NCI-H1436 (cell line): ENCODE measurements at places on chromosomes 7 and 10.

GRCh38 chr10:63670291-63670898 is 149.2 kb downstream of the REEP3 start:
- no peak for DNase-seq

GRCh38 chr10:61588770-61589211 is 73.9 kb upstream of the CABCOCO1 start:
- DNase-seq = no peak

DNA sequence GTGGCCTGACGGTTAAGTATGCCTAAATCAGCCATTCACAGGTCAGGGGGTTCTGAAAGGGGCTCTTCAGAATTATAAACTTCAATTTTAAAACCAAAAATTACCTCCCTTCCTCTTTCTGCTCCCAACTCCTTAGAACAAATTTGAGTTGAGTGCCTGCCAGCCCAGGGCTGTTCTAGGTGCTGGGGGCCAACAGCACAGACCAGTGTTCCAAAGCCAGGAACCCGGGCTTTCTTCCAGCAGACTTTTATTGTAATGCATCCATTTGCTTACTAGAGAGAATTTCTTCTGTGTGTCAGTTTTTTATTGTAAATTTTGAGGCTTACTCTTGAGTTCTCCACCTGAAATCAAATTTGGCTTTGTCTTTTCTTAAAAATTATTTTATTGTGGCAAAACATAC is 238.5 kb downstream of the CACNB2 start:
- no peak for DNase-seq

DNA sequence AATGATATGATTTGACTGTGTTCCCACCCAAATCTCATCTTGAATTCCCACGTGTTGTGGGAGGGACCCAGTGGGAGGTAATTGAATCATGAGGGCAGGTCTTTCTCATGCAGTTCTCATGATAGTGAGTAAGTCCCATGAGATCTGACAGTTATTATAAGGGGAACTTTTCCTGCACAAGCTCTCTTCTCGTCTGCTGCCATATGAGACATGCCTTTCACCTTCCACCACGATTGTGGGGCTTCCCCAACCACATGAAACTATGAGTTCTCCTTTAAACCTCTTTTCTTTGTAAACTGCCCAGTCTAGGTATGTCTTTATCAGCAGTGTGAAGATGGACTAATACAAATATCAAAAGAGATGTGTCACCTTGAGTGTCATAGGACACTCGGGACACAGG is 502.7 kb upstream of the PODXL start:
- DNase-seq = no peak

DNA sequence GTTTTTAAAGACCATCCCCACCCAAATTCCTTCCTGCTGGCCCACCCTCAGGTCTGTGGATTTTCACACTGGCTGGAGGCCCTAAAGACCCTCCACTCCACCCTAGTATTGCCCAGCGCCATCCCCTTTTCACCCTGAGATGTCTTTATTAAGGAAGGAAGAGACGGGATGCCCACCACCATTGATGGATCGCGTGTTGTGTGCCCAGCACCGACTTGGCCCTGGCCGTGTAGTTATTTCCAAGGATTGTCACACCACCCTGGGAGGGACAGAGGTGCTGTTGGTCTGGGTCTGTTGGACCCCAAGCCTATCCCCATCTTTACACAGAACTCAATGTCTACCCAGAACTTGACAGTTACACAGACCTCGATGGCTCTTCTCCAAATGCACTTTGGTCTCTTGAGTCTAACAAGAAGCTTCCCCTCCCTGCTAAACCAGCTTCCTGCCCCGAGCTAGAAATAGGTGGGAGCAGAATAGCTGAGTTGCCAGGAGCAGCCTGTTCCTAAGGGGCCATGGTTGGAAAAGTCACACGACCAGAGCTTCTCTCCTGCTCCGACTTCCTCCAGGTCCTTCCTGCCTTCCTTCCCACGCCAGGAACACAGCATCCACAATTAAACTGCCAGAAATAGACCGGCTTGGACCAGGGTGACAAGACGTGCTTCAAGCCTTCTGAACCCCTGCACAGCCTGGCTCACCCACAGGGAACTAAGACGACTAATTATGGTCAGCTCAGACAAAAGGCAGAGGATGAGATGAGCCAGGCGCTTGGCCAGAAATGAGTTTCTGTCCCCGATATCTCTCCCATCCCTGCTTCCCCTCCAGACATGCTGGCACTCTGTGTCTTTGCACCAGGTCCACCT is 139.5 kb upstream of the CHST15 start:
- no peak for DNase-seq

DNA sequence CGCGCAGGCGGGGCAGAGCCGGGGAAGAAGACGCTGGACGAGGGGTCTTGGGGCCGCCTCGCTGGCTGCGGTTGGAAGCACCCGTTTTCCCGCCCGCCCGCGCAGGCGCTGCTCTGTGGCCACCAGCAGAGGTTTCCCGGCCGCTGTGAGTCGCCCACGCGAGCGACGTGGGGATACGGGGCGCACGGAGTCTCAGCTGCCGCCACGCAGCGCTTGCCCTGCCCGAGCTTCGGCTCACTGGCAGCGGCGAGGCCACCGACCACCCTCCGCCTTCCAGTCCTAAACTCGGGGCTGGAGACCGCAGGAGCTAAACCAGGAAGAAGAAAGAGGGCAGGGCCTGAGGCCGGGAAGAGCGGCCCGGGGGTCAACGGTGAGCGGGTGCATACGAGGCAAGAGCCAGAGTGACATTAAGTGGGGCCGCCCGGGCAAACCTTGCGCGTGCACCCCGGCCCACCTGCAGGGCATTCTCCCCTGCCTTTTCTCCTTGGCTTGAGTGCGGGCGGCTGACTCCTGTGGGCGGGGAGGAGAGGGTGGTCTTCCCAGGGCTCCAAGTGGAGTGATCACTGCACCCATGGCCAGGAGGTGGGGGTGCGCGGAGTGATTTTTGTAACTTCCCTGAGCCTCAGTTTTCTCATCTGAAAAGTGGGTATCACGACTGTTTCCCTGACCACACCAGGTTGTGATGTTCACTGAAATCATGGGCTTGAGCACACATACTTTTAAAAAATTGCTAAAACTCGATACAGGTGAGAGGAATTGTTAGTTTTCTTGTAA is 7.1 kb upstream of the EMX2 start:
- DNase-seq = no peak

GRCh38 chr10:132708441-132708840 is 77.5 kb downstream of the NKX6-2 start:
- DNase-seq = no peak

- no peak for DNase-seq
Measured at GRCh38 chr7:16347066-16347826, 74.1 kb downstream of the CRPPA start.

DNA sequence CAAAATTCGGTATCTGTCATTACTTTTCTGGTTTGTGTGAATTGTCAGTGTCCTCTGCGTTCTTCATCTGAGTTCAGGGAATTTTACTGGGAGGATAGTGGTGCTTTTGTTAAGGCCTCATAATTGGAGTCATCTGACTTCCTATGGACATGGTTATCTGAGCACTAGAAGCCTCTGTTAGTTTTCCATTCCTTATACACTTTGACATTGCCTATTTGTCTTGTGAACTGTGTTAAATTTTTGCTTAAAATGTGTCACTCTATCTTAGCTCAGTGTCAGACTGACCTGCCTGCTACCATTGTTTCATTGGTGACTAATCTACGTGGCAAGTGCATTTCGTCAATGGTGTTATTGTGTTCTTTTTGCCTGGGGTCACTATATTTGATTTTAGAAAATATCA is 253.3 kb downstream of the SEMA3A start:
- DNase-seq = no peak

DNA sequence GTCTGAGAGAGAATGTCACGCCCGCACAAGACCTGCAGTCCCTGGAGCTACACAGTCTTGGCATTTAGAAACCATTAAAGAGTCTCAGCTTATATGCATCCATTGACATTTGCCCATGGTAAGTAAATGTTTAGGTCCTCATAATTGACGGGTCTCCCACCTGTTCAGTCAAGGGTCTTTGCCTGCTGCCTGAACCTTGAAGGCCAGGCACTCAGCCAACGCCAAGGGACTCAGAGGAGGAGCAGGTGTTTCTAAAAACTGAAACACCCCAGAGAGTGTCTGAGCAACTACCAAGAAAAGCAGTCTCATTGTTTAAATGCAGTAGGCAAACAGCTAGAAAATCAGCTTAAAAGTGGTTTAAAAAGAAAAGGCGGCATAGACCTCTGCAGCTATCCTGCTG is 264.7 kb upstream of the AKR1E2 start:
- peak; percentile 46 for DNase-seq

DNA sequence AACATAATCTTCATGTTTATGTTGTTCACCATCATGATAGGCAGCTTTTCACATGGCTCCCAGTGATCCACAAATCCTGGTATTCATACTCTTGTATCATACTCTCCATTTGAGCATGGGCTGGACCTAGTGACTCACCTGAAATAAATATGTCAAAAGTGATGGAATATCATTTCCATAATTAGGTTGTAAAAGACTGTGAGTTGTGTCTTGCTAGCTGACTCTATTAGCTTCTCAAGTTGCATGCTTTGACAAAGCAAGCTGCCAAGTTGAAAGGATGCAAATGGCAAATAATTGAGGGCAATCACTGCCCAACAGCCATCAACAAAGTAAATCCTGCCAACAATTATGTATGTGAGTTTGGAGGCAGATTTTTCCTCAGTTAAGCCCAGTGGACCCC is 300.4 kb downstream of the AHR start:
- DNase-seq = peak; percentile 49

GRCh38 chr7:99720800-99721595 is 14.0 kb downstream of the CYP3A7 start:
- DNase-seq = no peak

GRCh38 chr7:44959433-44959951 is 19.3 kb downstream of the MYO1G start:
- DNase-seq = no peak

DNA sequence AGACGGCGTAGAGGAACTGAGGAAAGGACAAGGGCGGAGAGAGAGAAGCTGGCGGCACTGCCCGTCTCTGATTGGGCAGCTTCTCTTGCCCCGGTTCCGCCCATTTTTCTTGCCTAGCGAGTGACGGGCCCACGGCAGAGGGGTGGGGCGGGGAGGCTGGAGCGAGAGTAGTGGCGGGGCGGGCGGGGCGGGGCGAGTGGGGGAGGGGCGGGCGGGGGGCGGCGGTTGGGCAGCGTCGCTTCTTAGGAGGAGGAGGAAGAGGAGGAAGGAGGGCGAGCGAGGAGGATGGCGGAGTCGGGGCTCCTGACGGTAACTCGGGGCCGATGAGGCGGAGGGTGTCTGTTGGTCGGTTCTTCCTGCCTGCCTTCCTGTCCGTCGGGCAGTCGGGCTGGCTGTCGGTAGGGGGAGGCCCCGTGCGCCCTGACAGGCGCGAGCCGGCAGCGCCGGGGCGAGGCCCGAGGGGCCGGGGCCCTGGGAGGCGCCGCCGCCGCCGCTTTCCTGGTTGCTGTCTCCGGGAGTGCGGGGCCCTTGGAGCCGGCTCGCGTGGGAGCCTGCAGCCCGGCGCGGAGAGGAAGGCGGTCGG is at the start of gene SHOC2:
Gene SHOC2 (plus strand): TSS at position 256 of the 583 bp plus-strand sequence. CDS start 44,755 bp downstream, outside the sequence.
- peak; percentile 85 for DNase-seq

DNA sequence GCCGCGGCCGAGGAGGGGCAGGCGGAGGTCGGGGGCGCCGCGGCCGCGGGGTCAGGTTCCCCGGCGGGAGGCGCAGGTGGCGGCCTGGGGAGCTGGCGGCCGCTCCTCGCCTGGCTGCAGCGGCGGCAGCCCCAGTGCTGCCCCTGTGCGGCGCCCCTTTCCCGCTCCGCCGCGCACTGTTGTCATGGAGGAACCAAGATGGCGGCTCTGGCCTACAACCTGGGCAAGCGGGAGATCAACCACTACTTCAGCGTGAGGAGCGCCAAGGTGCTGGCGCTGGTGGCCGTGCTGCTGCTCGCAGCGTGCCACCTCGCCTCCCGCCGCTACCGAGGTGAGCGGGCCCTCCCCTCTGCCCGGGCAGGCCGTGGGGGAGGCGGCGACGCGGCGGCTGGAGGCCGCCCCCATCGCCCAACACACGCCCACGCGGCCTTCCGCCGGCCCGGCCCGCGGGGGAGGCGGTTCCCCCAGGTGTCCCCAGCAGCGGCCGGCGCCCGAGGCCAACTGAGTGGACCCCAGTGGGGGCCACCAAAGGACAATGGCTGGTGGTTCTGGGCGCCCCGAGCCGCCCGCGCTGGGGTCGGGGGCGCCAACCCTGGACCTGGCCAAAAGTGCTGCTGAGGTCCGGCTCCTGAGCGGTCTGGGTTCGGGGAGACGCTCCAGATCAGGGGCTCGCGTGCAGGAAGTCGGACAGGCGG is 425 bp downstream of the CASD1 start:
- peak; percentile 61 for DNase-seq

GRCh38 chr10:61356354-61356753 is 96.8 kb downstream of the TMEM26 start:
- no peak for DNase-seq

DNA sequence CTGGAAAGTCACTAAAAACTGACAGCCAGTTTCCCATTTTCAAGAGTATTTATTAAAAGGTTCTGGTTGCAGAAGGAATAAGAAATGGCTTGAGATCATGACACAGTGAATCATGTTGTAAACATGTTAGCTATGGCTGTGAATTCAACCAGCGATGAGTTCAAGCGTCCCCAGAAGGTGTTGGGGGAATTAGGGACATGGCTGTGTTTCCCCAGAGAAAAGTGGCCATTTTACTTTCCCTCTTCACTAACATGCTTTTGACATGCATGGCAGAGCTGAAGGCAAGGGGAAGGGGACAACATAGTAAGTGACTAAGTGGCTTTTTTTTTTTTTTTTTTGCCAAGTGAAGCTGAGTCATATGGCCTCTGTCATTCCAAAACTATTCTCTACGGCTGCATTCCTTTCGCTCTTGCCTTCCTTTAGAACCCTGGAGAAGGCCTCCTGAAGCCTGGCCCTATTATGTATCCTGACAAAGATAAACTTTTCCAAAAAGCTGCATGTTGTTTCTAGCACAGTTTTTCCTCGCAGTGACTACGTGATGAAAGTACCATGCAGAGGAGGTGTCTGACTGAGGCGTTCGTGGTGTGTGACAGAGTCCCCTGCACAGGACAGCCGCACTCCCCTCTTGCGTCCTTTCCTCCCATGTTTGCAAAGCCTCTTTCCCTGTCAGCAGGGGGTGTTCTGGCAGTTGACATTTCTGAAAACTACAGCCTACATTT is 46.9 kb downstream of the EGFR start:
- DNase-seq = no peak

GRCh38 chr10:326894-327635 is 191.8 kb downstream of the ZMYND11 start:
- DNase-seq = no peak

- DNase-seq = peak; percentile 88
Measured at GRCh38 chr7:24042028-24042427, 242.0 kb upstream of the NPY start.

DNA sequence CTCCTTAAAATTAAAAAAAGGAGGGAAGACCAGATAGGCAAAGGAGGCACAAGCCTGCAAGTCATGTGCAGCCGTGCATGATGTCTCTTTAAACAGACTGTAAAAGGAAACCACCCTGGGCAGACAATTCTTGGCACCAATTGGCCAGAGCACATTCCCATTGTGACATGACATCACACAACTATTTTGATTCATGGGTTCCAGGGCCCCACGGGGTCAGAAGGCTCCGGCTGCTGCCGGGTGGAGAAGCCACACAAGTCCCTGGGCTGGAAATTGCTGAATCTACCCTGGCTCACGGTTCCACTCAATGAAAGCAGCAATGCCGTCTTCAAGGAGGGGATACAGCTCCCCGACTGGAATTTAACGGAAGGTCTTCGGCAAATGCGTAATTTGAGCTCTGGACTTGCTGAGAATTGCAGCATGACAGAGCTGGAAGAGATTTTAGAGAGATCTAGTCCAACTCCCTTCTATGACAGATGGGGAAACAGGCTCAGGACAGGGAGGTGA is 140.5 kb downstream of the PRKAG2 start:
- peak; percentile 20 for DNase-seq

GRCh38 chr10:17993361-17993760 is 41.6 kb downstream of the SLC39A12 start:
- no peak for DNase-seq
